ENCODE measurements at places on chromosomes 7 and 10. TPM values are rescaled to one million over a fixed set of nuclear protein-coding genes. Genes with fewer than 3 reads are reported as not detected.

The LRMDA gene
- not detected for total RNA-seq

The PRSS1 gene
- total RNA-seq: not detected

GRCh38 chr10:110810625-110811024 lies 61.1 kb upstream of the PDCD4 start:
- H3K4me3 ChIP-seq: no peak overlapping the region
- H3K27ac ChIP-seq: no peak overlapping the region

- H3K27ac ChIP-seq: no peak overlapping the region
- no peaks in the 10 kb centered on the region for H3K36me3 ChIP-seq
- DNase-seq: no peak
- H3K4me1 ChIP-seq: no peaks in the 10 kb centered on the region
These were observed 403.9 kb upstream of the CELF2 start for GRCh38 chr10:10613656-10614244.

The CNTNAP2 gene
- total RNA-seq: not detected

GRCh38 chr7:87624628-87625027 lies 3.6 kb upstream of the RUNDC3B start:
- no peak overlapping the region for H3K4me3 ChIP-seq
- no peak for DNase-seq
- H3K27me3 ChIP-seq: no peaks in the 10 kb centered on the region

DNA sequence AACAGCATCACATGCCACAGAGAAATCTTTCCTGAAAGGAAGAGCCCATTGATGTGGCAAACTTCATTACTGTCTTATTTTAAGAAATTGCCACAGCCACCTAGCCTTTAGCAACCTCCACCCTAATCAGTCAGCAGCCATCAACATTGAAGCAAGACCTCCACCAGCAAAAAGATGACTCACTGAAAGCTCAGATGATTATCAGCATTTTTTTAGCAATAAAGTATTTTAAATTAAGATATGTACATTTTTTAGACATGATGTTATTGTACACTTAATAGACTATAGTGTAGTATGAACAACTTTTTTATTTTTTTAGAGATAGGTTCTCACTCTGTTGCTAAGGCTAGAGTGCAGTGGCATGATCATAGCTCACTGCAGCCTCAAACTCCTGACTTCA lies 14.8 kb downstream of the STEAP1B start:
- no peak overlapping the region for H3K4me3 ChIP-seq
- no peak overlapping the region for H3K27ac ChIP-seq
- H3K27me3 ChIP-seq: no peaks in the 10 kb centered on the region
- H3K36me3 ChIP-seq: no peaks in the 10 kb centered on the region
- DNase-seq: no peak

- H3K27me3 ChIP-seq: 0 out of 2 replicates have a peak, but pooled peaks cover 3% of the 10 kb centered on the region
- peaks cover 66% of the 10 kb centered on the region for H3K4me1 ChIP-seq
- DNase-seq: no peak
These were observed 63.5 kb downstream of the GRK5 start for GRCh38 chr10:119270762-119271366.

DNA sequence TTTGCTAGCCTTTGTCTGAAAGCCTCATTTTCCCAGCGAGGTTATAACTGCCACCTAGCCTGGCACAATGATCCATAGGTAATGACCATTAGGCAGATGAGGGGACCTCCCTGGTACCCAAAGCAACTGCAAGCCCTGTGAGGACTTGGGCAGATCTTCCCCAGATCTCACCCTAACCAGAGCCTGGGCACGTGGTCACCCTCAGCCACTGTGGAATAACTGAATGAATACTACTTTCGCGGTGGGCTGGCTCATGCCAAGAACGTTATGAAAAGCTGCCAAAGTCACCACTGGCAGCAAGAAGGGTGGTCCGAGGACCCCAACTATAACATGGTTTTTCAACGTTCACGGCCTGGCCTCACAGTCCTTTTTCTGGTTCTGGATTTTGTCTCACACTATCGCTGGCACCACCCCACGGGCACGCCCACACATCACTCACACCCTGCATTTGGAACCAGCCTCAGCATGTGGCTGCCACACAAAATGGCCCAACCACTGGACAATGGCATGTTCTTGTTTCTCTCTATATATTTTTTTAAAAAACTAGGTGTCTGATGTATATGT lies 3.4 kb downstream of the PRKAG2 start:
- H3K27ac ChIP-seq: no peak overlapping the region
- no peak overlapping the region for H3K4me3 ChIP-seq
- no peak for DNase-seq
- H3K4me1 ChIP-seq: no peaks in the 10 kb centered on the region

The C7orf33 gene
- total RNA-seq: not detected

GRCh38 chr7:28298870-28299518 lies 113.3 kb upstream of the CREB5 start:
- no peaks in the 10 kb centered on the region for H3K27me3 ChIP-seq
- no peak for DNase-seq
- no peaks in the 10 kb centered on the region for H3K36me3 ChIP-seq
- H3K4me3 ChIP-seq: no peak overlapping the region

GRCh38 chr7:17713584-17713983 lies 226.7 kb downstream of the SNX13 start:
- H3K4me1 ChIP-seq: no peaks in the 10 kb centered on the region
- no peak for DNase-seq
- H3K27me3 ChIP-seq: no peaks in the 10 kb centered on the region

DNA sequence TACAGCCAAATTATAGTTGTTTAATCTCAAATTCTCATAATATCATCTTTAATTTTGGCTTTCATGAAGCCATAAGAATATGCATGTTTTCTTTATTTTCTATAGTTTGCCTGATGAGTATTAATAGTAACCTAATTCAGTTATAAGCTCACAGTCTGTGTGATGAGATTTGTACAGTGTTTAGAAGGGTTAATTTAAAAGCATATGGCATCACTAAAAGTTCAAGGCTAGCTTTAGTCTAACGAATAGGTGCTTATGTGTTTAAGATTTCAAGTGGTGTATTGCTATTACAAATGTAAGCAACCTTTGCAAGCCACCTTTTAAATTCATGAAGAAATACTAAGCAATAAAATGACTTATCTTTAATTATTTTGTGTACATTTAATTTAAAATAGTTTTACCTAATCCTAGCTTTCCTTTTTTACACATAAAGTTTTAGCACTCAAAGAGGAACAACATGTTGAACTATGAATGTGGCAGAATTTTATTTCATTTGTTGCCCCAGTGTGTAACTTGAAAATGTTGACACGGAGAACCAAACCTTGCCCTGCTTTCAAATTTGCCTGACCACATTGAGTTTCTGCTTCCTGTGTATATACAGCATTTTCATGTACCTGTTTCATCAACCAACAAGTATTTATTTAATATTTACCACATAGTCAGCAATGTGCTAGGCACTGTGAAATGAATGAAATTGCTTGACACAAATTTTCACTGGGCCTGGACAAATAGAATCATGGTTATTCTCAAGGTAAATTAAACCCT lies 41.5 kb downstream of the TET1 start:
- H3K4me3 ChIP-seq: peak overlapping the region; percentile 59
- DNase-seq: peak; percentile 48
- peak overlapping the region; percentile 76 for H3K27ac ChIP-seq
- no peaks in the 10 kb centered on the region for H3K27me3 ChIP-seq
- peaks cover 28% of the 10 kb centered on the region for H3K4me1 ChIP-seq

DNA sequence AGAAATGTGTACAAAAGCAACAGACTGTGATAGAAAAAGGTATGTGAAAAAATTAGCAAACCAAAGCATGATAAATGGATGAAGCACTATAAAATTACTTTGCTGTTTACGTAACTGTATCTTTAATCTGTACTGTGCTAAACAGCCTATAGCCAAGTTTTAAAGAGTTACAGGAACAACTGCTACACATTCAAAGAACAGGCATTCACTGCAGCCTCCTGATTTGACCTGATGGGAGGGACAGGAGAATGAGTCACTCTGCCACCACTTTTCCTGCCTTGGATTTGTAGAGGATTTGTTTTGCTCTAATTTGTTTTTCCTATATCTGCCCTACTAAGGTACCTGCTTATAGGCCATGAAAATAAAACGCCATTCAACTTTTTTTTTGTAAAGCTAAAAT lies 116.1 kb downstream of the FANK1 start:
- no peaks in the 10 kb centered on the region for H3K36me3 ChIP-seq
- no peak for DNase-seq
- H3K27me3 ChIP-seq: no peaks in the 10 kb centered on the region
- no peaks in the 10 kb centered on the region for H3K4me1 ChIP-seq
- no peak overlapping the region for H3K4me3 ChIP-seq

The PRSS58 gene
- total RNA-seq: not detected

- H3K36me3 ChIP-seq: no peaks in the 10 kb centered on the region
- no peak overlapping the region for H3K27ac ChIP-seq
- no peaks in the 10 kb centered on the region for H3K27me3 ChIP-seq
These were observed 485.8 kb upstream of the FOXK1 start for GRCh38 chr7:4196121-4196819.

GRCh38 chr10:16653224-16653623 lies 131.5 kb upstream of the C1QL3 start:
- H3K4me3 ChIP-seq: no peak overlapping the region
- DNase-seq: no peak
- H3K36me3 ChIP-seq: no peaks in the 10 kb centered on the region
- H3K4me1 ChIP-seq: no peaks in the 10 kb centered on the region
- H3K27me3 ChIP-seq: no peaks in the 10 kb centered on the region
- H3K27ac ChIP-seq: no peak overlapping the region

GRCh38 chr10:131960631-131961046 lies 21.1 kb downstream of the BNIP3 start:
- H3K4me3 ChIP-seq: no peak overlapping the region
- H3K27ac ChIP-seq: no peak overlapping the region
- H3K27me3 ChIP-seq: no peaks in the 10 kb centered on the region
- no peak for DNase-seq

The EBLN1 gene
- total RNA-seq: not detected

GRCh38 chr10:5882961-5883360 lies 6.7 kb downstream of the ANKRD16 start:
- peaks cover 32% of the 10 kb centered on the region for H3K36me3 ChIP-seq

- H3K36me3 ChIP-seq: no peaks in the 10 kb centered on the region
- H3K27ac ChIP-seq: no peak overlapping the region
- no peaks in the 10 kb centered on the region for H3K27me3 ChIP-seq
These were observed 26.7 kb upstream of the OTUD1 start for GRCh38 chr10:23412223-23412622.

The GIMAP5 gene
- total RNA-seq: not detected
